ENCODE measurements at places on chromosomes 7 and 10. TPM values are rescaled to one million over a fixed set of nuclear protein-coding genes. Genes with fewer than 3 reads are reported as not detected.

Gene TMEM26
- polyA plus RNA-seq = 0.24 TPM

Gene PMS2
- polyA plus RNA-seq = 17.4 TPM

Gene PAXIP1
- polyA plus RNA-seq = 14.4 TPM

Gene HSPA12A
- 8.4 TPM for polyA plus RNA-seq

Gene CYP3A5
- polyA plus RNA-seq = not detected

Gene LRIT1
- not detected for polyA plus RNA-seq

Gene SVIL
- 8.6 TPM for polyA plus RNA-seq

Gene POP7
- polyA plus RNA-seq = 92.1 TPM

Gene OR9A2
- polyA plus RNA-seq = not detected

Gene SLC13A1
- polyA plus RNA-seq = not detected

Gene CARD11
- polyA plus RNA-seq = not detected

Gene ZNF485
- polyA plus RNA-seq = 2.0 TPM
